ENCODE measurements at places on chromosomes 3 and 15.

DNA sequence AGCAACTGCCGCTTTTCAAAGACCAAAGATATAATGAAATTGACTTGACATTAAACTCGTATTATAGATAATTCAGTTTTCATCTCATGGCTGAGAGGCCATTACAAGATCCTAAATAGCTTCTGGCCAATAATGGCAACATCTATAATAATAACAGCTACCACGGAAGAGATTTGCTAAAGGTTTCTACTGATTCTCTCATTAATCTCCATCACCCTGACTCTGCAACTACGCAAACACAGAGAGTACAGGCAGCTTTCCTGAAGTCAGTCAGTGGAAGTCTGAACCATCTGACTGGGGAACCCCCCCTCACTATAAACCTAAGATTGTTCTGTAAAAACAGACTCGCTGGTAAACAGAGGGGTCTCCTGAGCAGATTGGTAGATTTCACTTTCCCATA lies 257.1 kb downstream of the MAGI1 start:
- no peak for DNase-seq

GRCh38 chr15:57735891-57736290 lies 29.4 kb downstream of the POLR2M start:
- DNase-seq: no peak

GRCh38 chr3:31343075-31343474 lies 189.7 kb upstream of the STT3B start:
- no peak for DNase-seq

DNA sequence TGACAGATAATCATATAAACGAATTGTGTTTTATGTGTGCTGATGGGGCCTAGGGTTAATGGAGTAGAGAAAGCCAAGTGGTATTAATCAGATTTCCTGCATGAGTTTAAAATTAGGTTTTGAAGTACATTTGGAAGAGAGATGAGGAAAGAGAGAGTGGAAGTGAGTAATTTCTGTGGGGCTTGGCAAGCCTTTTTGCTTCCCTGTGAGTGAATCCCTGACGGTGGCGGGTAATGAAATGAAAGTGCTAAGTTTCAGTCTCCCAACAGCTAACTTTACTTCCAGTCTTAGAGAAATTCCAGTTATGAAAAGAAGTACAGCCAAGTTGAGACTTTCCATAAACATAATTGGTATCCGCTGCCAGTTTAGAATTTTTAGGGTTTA lies 139.4 kb downstream of the BBX start:
- DNase-seq: no peak

- no peak for DNase-seq
These were observed 7.2 kb downstream of the PLA1A start for GRCh38 chr3:119604878-119605277.

DNA sequence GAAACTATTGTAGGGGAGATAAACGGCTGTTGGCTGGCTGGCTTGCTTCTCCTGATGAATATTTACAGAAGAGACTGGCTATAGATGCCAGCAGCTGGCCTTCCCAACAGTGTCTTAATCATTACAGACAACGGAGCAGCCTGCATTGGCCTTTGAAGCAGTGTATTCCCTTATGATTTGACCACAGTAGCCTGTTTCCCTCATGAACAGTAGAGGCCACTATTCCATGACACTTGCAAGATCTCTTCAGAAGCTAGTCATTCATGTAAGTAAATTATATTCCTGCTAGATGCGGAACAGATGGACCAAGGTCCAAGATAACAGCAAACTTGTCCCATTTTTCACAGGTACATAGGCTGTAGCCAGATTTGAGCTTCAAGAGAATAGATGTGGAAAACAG lies 47.3 kb downstream of the TMCO5A start:
- no peak for DNase-seq
